Osteocyte (in vitro differentiated cells): ENCODE measurements at places on chromosomes 4 and X.

GRCh38 chrX:40945361-40945713, 139.9 kb upstream of the USP9X start:
- DNase-seq, result no peak

DNA sequence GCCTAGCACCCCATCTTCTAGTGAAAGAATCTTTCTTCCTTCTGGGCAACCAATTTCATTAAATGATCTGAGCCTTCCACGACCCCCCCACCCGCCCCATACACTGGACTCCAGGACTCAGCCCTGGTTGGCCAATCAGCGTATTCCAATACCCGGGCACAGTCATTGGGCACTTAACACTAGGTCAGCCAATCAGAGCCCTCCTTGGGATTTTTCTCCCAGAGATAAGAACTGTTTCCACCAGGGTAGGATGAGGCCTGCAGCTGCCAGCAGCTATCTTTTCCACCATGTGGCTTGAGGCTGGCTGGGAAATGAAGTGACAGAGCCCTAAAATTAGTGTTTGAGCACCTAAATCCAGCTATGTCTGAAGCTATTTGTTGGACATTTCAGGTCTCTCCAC, 418.8 kb downstream of the BCOR start:
- DNase-seq, result no peak

DNA sequence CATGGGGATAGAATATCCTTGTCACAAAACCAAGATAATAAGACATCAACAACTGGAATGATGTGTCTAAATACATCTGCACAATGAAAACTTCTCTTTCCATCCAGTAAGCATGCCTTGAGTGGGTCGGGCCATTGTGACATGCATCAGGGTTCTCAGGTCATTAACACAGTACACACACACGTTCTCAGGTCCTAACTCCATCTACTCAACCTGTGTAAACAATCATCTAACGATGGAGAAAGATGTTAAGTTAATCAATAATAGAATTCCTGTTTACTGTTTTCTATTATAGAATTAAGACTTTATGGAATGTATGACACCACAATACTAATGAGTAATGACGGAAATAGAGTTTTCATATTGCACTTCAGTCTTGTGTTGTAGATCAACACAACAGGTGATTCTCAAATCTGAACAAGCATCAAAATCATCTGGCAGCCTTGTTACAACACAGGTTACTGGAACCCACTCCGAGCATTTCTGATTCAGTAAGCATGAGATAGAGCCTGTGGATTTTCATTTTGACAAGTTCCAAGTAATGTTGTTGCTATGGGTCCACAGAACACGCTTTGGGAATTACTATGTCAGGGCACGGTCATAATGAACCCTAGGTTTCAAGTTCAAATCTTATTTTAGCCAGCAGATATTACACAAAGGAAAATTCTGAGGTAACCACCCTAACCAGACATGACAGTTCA, 315.8 kb upstream of the TEX13C start:
- DNase-seq, result no peak

DNA sequence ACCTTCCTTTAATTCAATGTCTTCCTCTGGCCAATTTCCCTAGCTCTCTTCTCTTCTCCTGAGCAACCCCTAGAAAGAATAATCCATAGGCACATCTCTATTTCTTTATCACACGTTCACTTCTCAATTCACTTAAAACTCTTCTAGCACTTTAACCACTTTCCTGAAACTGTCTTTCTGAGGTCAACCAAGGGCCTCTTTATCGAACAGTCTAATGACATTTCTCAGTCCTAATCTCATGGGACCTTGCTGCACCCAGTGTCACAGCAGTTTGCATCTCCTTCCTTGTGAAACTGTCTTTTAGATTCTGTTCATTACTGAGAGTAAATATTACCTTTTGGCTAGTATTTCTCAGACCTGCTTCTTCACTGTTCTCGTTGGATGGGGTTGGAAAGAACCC, 285.3 kb upstream of the RASGEF1B start:
- DNase-seq, result no peak

DNA sequence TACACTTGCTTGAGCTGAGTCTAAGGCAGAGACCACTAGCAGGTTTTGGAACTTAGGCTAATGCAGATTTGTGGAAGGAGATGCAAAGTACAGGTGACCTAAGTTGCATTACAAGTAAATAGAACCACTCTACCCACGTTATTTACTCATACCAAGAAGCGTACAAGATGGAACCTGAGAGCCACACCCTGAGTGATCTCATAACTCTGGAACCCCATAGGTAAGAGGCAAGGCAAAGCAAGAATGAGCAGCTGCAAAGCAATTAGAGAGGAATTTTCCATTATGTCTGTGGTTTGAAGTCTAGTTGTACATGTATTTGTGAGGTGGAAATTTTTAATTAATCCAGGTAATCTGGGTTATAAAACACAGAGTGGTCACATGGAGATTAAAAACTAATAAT, 55.4 kb downstream of the CC2D2A start:
- DNase-seq, result no peak

GRCh38 chr4:86274642-86275041, 85.2 kb downstream of the MAPK10 start:
- no peak for DNase-seq

GRCh38 chrX:112043997-112044396, 38.6 kb downstream of the TRPC5 start:
- DNase-seq, result no peak

DNA sequence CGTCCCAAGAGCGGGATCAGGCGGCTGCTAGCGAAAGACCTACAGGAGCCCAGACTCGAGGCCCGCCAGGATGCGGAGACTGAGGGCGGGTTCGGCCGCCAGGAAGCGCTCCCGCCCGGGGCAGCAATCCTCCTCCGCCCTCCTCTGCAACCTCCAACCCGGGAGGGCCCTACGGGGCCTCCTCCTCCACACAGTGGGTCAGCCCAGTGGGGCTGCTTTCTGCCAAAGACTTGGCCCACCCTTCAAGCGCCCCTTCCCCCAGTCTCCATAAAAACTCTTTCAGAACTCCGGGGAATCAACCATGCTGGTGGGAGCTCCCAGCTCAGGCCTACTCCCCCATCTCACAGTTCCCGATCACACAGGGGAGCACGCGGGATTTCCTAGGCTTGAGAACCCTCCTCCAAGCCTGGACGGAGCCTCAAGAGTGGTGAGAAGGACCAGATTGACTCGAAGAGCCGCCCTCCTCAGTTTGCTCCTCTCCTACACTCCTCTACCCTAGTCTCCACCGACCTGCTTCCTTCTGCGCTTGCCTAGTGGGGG, 77.5 kb downstream of the RLIM start:
- DNase-seq, result peak; percentile 79

DNA sequence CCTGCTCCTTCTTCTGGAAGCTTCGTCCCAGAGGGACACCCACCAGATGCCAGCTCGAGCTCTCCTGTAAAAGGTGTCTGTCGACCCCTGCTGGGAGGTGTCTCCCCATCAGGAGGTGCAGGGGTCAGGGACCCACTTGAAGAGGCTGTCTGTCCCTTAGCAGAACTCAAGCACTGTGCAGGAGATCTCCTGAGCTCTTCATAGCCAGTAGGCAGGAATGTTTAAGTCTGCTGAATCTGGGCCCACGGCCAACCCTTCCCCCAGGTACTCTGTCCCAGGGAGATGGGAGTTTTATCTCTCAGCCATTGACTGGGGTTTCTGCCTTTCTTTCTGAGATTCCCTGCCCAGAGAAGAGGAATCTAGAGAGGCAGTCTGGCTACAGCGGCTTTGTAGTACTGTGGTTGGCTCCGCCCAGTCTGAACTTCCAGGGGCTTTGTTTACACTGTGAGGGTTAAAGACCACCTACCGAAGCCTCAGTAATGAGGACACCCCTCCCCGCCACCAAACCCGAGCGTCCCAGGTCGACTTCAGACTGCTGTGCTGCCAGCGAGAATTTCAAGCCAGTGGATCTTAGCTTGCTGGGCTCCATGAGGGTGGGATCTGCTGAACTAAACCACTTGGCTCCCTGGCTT, 1383.0 kb upstream of the TENM3 start:
- DNase-seq, result no peak
